ENCODE measurements at places on chromosomes 3 and 15.

- no peak for DNase-seq
These were observed 77.6 kb downstream of the SSR3 start for GRCh38 chr3:156477323-156477722.

DNA sequence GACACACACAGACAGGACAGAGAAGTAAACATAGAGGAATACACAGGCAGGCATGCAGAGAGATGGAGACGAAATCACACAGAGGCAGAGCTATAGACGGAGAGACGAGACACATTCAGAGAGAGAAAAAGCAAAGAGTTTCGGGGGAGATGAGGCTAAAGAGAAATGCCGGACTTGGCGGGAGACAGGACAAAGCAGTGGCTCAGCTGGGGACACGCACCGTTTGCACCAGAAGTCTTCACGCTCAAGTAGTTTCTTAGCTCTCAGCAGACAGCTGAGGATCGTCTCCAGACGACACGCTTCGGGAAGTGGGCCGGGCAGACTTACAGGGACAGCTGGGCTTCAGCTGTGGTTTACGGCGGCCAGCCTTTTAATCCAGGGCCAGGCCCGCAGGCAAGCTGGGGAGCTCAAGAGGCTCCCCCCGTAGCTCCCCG, 56.2 kb upstream of the DLG1 start:
- DNase-seq = no peak

DNA sequence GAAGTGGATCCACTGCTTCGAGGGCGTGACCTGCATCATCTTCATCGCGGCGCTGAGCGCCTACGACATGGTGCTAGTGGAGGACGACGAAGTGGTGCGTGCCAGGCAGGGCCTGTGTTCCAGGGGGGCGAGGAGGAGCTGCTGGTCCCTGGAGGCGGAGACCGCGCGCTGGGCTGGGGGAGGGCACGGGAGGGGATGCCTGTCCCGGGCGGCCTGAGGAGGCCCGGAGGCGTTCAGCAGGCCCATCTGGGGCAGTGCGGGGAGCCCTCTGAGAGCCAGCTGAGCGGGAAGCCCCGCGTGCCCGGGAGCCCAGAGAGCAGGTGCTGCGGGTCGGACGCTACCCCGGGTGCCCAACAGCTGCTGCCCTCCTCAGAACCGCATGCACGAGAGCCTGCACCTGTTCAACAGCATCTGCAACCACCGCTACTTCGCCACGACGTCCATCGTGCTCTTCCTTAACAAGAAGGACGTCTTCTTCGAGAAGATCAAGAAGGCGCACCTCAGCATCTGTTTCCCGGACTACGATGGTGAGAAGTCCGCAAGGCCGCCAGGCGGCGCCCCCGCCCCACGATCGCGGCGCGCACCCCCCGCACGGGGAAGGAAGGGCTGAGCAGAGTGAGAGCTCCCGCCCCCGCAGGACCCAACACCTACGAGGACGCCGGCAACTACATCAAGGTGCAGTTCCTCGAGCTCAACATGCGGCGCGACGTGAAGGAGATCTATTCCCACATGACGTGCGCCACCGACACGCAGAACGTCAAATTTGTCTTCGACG, 2.9 kb downstream of the GNAT1 start:
- DNase-seq = peak; percentile 65

GRCh38 chr3:183287301-183287971, 34.4 kb downstream of the B3GNT5 start:
- DNase-seq = no peak

- no peak for DNase-seq
These were observed 5.7 kb downstream of the ATP13A3 start for GRCh38 chr3:194481103-194481502.

DNA sequence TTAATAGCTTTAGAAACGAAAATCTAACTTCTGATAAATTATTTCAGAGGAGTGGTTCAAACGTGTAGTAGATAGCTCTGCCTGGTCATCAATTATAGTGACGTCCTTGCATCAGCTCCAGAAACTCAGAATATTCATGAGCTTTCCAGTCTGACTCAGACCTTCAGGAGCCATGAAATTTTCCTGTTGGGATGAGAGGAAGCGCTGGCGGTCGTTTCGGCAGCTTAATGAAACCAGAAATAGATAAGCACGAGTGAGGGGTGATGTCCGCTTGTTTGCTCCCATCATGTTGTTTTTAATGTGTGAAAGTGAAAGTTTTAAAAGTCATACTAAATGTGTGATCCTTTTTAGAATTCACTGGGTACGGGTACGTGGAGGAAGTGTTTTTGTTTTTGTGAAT, 141.1 kb downstream of the PGPEP1L start:
- DNase-seq = no peak
